ENCODE measurements at places on chromosomes 6 and 20.

DNA sequence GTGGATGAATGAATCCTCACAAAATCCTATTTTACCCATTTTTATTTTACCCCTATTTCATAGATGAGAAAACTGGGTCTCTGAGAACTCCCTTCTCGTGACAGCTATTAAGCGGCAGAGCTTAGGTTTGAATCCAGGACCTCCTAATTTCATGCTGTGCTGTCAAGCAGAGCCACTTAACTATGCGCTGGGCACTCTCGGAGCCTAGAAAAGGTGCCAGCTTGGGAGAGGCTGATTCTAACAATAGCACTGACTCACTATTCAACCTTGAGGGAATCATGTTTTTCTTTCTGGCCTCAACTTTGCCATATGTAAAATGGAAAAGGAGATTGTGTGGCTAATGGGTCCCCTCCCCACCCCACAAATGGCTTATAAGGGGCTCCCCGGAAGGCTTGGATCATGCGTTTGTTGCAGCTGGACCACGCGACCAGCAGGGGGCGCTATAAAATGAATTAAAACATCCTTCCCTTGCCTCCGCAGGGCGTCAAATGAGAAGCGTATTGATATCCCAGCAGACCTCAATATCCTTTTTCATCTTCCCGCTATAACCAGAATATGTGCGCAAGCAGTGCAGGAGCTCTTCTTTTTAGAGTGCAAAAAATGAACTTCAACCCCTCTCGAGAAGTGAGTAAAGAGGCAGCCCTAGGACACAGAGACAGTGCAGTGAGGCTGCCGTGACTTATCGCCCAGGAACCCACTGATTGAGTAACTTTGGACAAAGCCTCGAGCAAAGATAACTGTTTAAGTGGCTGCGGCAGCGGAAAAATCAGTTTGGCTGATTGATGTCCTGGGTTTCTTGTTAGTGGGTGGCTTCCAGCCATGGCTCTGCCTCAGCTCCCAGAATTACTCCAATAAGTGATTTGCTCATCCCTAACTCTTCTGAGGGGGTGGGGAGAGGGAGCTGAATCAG lies 12.8 kb upstream of the PDYN start:
- DNase-seq: no peak

DNA sequence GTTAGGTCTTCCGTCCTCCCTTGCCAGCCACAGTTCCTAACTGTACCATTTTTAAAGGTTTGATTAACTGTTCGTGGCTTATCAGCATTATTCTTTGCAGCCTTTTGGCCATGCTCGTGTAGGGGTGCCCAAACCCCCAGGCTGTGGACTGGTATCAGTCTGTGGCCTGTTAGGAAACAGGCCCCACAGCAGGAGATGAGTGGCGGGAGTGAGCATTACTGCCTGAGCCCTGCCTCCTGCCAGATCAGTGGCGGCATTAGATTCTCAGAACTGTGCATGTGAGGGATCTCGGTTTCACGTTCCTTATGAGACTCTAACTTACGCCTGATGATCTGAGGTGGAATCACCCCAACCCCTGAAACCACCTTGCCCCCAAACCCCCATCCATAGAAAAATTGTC lies 79.3 kb downstream of the TBC1D7 start:
- DNase-seq: no peak

DNA sequence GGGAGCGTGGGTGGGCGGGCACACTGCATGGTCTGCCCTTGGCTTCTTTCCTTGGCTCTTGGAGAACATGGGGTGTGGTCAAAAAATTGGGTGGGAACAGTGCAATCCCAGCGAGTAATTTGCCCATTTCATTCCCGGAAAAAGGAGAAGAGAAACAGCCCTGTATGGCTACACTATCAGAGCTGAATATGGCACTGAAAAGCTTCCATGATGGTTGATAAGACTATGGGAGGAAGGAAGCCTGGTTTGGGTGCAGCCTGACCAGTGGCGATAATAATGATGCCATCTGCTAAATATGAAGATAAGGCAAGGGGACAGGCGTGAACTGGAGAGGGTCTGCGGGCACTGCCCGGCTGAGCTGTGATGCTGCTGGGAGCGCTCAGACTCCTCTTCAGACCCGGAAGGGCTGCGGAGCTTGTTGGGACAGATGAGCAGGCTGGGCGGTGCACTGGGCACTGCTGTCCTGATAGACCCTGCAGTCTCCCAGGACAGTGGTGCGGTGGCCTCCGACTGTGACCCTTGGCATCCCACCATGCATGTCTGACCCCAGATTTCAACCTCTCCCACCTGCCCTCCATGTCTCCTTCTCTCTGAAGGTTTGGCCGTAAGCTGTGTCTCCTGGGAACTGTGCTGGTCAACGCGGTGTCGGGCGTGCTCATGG lies 10.2 kb downstream of the SLC22A1 start:
- no peak for DNase-seq

DNA sequence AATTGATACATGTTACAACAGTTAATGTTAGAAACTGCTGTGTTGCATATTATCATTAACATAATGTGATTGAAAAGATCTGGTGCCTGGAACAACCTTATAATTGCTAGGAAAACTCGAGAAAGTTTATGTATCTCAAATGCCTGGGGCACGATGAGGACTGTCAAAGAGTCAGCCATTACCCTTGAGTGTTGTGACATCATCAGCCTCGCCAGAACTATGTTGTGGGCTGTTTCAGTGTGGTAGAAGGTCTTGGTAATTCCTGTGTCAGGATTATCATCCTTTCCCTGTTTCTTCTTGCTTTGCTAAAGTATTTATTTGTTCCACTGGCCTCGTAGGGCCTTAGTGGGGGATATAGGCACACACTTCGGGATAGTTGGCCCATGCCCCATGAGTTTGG lies 185.1 kb downstream of the DTNBP1 start:
- DNase-seq: no peak

- no peak for DNase-seq
These were observed 20.6 kb downstream of the TMEM242 start for GRCh38 chr6:157302736-157303135.

All from retinal pigment epithelial cell (primary cell).